ENCODE measurements at places on chromosomes 1 and 21.

GRCh38 chr1:24425441-24425840 is 9.8 kb downstream of the NIPAL3 start:
- DNase-seq: no peak

GRCh38 chr1:7389906-7390603 is 381.0 kb upstream of the VAMP3 start:
- DNase-seq: no peak

DNA sequence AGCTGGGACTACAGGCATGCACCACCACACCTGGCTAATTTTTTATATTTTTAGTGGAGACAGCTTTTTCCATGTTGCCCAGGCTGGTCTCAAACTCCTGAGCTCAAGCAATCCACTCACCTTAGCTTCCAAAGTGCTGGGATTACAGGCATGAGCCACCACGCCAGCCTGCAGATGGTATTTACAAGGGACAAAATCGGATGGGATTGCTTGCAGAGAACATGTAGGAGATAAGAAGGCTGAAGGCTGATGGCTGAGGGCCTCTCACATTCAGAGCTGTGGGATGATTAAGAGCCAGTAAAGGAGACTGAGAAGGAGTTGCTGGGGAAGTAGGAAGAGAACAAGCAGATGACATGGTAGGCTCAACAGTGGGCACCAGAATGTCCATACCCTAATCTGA is 24.0 kb upstream of the QSOX1 start:
- DNase-seq: no peak

GRCh38 chr1:239233626-239234025 is 152.7 kb upstream of the CHRM3 start:
- no peak for DNase-seq

DNA sequence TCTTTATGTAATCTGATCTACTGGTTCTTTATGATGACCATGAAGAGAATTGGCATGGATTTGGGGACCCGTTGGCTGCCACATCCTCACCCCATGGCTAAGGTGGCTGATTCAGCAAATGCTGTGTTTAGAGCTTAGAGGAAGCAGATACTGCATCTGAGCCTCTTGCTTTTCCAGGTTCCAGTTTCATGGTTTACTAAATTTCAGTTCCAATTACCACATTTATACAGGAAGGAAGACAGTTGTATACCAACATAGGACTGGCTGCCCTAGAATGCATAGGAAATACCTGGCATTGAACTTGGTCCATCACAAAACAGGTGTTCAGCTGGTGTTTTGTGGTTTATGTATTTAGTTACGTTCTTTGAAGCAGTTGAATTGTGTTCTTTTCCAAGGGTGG is 107.1 kb downstream of the ST3GAL3 start:
- DNase-seq: no peak

GRCh38 chr1:37147392-37147831 is 113.1 kb upstream of the GRIK3 start:
- no peak for DNase-seq

GRCh38 chr1:39117899-39118450 is 86.5 kb upstream of the MACF1 start:
- DNase-seq: no peak

DNA sequence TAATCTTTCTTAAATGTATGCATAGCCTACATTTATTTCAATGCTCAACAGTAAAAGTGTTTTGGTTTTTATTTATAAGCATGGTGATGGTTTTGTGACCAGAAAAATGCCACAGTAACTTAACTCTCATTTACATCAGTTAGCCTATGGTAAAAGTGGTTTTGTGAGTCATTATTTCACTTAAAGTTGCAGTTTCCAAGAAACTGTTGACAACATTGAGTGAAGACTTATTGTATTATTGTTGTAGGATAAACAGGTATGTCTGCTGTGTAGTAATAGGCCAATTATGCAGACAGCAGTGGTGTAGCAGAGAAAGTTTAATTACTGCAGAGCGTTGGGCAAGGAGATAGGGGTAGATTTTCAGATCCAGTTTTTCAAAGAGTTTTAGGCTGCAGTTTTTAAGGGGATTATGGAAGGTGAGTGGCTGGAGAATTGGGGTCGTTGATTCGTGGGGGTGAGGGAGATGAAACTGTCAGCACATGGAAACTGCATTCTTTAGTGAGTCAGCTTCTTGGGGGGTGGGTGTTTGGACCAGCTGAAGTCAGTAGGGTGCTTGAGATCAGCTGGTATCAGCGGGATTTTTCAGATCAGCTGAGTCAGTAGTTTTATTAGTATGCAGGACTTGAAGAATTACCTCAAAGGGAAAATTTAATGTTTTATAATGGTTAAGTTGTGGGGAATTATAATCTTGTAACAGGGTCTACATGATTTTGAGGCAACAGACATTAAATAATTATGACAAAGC is 168.7 kb upstream of the FMN2 start:
- DNase-seq: no peak

- DNase-seq: no peak
Observed at GRCh38 chr1:28326515-28326914, 2.3 kb upstream of the MED18 start.

DNA sequence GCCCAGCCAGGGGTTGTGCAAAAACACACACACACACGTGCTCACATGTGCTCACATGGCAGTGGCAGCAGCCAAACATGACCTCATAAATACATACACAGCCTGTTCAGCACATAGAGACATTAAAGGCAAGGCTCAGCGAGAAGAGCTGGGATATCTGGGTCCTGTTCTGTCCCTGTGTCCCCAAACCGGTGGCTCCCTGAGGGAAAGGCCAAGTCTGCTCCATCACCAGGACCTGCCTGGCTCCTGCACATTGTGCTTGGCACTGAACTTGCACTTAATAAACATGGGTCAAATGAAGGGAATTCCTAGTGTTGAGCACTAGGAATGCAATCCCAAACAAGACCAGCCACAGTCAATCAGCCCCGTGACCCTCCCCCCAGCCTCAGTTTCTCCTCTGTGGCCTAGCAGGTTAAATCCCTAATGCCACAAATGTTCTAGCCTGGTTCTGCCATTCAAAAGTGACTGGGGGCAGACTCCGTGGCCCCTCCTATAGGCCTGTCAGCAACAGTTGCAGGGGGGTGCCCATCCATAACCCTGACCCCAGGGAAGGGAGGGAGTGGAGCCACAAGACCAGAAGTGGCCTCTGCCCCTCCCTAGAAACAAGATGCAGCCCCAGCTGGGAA is 160.9 kb upstream of the VAMP3 start:
- DNase-seq: no peak

DNA sequence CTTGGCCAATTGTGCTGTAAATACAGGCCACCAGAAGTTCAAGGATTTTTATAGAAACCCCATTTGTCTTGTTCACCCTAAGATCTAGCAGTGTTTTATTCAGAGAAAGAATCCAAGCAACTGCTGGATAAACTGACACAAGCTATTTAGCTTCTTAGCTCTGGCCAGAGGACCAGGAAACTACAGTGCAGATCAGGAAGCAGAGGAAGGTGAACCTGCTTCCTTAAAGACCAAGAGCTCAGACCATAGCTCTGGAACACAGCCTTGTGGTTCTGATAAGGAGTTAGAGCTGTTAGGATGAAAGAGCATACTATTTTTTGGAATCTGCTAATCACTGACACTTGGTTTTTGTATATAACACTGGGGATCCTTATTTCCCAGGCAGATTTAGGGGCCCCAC is 5.2 kb upstream of the CCDC17 start:
- no peak for DNase-seq

DNA sequence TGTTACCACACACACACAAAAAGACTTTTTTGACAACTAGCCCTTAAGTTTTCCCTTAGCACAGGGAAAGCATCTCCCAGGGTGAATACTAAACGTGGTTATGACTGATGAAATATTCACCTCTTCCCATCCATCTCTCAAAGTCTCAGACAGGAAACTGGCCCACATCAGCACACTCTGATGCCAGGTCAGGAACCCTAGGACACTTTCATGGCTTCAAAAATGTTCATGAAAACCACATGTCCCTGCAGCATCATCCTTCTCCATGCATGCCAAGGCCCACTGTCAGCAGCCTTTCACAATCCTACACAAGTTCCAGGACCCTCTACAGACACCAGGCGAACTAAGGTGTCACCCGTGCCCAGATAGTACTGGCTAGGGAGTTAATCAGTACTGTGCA is 68.7 kb downstream of the DNTTIP2 start:
- no peak for DNase-seq

DNA sequence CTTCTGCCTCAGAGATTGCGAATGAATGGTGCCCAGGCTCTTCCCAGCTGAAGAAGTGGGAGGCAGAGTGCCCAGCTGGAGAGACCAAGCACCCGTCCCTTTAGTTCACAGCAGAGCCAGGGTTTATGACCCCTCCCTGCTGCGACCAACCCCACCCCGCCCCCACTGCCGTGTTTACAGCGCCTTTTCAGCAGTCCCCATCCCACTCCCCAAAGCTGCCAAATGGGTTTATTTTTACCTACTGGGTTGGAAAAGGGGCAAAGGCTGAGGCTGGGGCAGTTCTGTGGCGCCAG is 23.6 kb downstream of the DYRK3 start:
- no peak for DNase-seq

GRCh38 chr1:71357708-71358107 is 276.9 kb upstream of the ZRANB2 start:
- DNase-seq: no peak

GRCh38 chr1:184958554-184959353 is 15.6 kb downstream of the NIBAN1 start:
- no peak for DNase-seq

DNA sequence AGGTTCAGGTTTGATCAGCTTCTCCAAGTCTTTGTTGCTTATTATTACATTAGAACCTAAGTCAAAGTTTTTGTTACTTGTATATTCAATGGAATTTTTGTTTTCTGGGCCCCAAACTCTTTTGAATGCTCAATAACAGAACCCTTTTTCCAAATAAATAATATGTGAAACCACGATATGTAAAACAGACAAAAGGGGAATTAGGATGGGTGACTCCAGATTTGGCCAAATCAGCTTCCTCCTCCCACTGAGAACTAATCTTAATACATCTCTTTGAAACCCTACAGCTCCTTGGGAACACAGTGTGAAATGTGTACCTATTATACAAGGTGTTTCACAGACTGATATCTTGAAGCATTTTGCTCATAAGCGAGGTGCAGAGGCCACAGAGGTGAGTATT is 67.0 kb upstream of the TNFSF18 start:
- no peak for DNase-seq

DNA sequence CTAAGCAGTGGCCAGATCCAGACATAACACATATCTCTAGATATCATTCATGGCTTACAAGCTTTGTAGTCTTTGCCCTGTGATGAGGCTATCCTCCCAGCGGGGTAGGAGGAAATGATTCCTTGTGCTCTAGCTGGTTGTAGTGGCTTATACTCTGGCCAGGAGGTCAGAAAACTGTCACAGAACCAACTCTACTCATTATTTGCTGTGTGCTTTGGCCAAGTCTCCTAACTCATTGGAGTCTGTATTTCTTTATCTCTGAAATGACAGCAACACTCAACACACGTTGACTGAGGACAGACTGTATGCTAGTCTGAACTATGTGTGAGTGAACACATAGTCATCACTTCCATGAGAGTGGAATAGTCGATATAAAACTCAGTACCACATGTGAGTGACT is 116.7 kb upstream of the F3 start:
- DNase-seq: no peak

DNA sequence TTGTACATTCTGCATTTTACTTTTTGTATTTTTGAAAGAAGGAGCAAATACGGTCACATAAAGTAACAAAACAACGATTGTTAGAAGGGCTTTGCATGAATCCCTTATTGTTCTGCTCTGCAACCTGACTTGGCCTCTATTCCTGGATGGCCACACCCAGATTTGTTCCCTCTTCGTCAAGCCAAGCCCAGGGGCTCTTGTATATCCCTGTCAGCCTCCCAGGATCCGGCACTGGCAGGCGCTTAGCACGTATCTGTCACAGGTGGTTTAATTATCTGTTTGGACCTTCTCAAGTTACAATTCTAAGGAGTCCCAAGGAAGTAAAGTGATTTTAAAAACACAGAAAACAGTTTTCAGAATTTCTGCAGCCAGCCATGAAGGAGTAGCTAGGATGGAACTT is 28.0 kb downstream of the CRYAA start:
- no peak for DNase-seq

DNA sequence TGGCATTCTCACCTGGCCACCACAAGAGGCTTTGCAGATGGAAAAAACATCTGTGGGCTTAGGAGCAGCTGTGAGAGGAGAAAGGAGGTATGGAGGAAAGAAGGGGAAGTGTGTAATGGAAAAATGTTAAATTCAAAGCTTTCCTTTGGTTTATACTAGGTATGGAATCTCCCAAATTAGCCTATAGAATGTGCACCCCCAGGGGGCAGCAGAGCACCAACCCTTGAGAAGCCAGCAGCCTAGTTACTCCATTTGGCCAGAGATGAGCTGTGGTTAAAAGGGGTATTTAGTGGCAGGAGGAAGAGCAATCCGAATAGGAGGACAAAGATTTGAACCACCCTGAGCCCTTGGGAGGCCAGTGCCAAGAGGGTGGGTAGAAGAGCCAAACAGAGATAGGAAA is 97.5 kb upstream of the CTTNBP2NL start:
- DNase-seq: no peak

- DNase-seq: no peak
Observed at GRCh38 chr1:98733782-98734112, 72.2 kb downstream of the SNX7 start.

- DNase-seq: no peak
Observed at GRCh38 chr1:169949139-169949538, 55.4 kb upstream of the SCYL3 start.

- DNase-seq: no peak
Observed at GRCh38 chr21:44905728-44906090, 15.0 kb downstream of the ITGB2 start.

GRCh38 chr1:179770887-179771502 is 27.9 kb downstream of the FAM163A start:
- DNase-seq: no peak

DNA sequence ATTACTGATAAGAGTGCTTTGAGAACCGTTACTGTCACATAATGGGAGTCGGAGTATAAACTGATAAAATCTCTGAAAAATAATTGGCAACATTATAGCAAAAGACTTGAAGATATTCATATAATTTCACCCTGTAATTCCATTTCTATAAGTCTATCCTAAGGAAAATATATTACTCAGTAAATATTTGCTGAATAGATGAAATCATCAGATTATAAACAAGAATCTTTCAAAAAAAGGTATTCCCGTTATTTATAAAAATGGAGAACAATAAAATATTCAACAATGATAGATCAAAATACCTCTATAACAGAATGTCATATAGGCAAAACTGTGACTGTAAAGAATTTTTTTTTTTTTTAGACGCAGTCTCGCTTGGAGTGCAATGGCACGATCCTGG is 42.4 kb upstream of the PTCH2 start:
- no peak for DNase-seq

- no peak for DNase-seq
Observed at GRCh38 chr1:29461115-29461739, 224.9 kb downstream of the PTPRU start.

GRCh38 chr1:230141021-230141648 is 74.1 kb downstream of the GALNT2 start:
- no peak for DNase-seq

DNA sequence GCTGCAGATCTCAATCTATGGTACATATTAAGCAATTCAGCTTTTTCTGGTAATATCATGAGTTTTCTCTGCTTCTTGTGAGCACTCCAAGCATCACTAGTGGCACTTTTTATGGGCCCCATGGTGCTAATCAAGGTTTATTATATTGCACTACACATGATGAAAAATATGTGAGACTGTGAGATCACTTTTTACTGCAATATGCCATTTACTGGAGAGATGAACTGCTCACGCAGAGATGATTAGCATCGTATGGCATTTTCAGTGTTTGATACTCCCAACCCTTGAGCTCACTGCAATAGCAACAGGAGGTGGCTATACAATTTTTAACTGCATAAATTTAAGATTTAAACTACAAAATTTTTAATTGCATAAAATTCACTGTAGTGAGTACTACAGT is 8.7 kb upstream of the KCNK1 start:
- no peak for DNase-seq

Measured in activated naive CD4-positive, alpha-beta T cell (primary cell).